ENCODE measurements at places on chromosomes 2 and 18.

DNA sequence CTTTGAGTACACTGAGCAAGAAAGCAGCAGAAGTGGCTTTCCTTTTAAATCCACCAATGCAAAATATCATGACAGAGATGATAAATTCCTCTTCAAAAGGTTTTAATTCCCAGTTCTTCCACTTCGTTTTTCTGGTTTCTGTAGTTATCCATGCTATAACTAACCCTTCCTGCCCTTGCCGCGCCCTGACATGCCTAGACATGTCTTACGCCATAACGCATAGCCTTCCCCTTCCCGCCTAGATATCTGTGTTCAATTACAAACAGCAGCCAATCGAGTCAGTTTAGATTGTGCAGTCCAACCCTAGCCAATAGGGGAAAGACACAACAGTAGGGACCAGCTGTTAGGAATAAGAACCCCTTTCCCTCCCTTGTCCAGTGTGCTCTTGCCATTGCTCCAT, 16.1 kb downstream of the PRPF40A start:
- no peak for DNase-seq

GRCh38 chr2:20604951-20605381, 45.9 kb downstream of the HS1BP3 start:
- DNase-seq = peak; percentile 96

DNA sequence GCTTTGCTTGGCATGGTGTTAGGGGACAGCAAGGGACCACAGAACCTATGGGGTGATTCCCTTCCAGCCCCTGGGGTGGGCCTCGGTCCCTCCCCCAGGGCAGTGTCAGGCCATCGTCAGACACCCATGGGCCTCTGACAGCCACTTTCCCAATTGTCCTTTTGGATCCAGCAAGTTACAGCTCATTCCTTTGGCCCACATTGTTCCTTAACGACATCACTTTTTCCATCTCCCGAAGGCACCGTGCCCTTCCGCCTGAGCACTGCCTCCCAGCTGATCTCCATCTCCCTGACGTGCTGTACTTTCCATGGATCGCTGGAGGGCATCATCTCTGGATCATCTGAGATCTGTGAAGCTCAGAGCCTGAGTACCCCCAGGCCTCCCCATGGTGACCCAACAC, 10.4 kb upstream of the KCNK3 start:
- no peak for DNase-seq

DNA sequence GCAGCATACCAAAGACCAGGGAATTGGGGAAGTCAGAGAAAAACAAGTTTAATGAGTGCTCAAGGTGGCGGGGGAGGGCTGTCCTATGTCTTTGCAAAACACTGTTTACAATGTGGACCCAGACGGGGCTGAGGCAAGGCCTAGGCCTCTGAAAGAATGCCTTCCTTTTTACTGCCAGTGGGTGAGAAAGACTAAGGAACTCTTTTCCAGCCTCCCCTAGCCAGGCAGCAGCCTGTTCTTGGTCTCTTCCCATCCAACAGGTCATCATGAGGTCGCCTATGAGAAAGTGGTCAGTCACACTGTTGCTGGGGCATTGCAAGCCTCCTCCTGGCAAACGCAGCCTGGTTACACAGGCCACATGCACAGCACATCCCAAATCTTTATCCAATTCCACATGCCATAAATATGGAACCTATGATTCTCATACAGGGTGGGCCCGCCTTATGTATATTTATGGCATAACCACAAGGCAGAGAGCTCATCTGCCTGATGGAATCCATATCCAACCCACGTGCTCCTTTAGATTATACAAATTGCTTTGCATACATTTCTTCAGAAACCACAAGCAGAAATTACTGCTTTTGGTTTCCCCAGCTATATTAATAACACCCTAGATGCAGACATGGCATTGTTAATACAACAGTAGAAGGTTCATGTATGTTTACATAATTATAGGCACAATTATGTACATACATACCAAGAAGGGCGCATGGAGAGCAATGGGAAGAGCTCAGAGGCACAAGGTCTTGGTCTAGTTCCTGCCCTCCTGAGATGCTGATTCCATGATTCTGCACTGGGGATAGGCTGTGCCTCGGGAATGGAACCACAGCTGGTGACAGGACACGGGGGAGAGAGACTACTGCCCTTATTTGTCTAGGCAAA, 48.6 kb downstream of the NRP2 start:
- DNase-seq = peak; percentile 65

- DNase-seq = peak; percentile 53
Observed at GRCh38 chr2:198314559-198315153, 510.3 kb downstream of the PLCL1 start.

GRCh38 chr18:54203914-54204313, 20.6 kb downstream of the MBD2 start:
- no peak for DNase-seq

DNA sequence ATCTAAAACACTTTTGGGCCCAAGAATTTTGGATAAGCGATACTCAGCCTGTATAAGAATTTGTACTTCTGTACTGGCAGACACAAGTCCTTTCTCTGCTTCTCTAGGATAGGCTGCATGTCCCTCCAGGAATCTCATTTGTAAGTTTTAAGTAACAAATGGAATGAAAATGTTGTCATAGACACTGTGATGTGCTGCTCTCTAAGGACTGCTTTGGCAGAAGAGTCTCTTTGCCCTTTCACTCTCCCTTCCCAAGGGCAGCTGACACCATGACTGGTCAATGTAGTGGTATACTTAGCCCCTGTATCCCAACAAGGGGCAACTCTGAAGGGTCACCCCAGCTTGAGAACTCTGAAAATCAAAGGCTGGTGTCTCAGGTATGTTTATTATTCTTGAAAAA, 27.3 kb downstream of the PLA2R1 start:
- DNase-seq = no peak

- no peak for DNase-seq
Observed at GRCh38 chr2:105399207-105399861, 483 bp upstream of the FHL2 start.

DNA sequence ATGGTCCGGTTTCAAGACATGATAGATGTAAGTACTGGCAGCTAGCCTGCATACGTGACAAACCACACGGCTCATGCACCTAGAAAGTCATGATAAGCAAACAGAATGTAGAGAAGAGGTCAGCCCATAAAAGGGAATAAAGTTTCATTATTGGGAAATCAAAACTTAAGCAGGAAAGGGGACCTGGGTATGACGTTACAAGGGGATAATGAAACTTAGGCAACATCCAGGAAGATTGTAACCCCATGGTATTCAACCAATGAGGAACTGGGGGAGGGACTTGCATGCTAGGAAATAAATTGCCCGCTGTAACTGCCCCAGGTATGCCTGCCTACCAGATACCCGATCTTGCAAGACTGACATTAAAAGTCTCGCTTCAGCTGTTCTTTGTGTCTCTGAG, 1679.0 kb downstream of the SUCLG1 start:
- DNase-seq = no peak

DNA sequence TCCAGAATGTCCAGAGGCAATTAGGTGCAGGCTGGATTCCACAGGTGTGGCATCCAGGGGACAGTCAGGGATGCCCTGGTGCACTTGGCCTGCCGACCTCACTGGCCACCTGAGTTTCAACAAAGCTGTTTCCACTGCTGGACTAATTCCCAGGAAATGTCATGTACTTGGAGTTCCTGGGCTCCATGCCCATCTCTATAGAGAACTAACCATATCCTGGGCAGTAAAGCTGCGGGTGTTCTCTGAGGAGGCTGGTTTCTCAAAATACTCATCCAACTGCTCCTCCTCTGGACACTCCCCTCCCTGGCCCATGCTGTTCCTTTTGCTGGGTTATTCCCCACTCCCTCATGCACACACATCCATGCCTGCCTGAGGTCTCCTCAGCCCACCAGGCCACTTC, 161.9 kb upstream of the SKOR2 start:
- DNase-seq = no peak

DNA sequence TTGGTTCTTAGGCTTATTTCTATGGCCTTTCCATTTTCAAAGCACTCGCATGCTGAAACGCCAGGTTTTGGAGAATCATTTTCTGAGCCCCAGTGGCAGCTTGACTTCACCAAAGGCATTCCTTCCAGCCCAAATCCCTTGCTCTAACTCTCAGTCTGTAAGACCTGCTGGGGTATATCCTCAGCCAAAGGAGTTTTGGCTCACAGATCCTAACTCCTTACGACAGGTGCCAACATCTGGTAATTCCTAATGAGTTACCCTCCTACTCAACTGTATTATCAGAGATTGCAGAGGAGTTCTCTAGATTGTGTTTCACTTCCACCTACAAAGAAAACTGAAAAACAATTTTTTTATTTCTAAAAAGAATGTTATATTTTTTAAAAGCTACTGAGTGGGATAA, 79.0 kb upstream of the RAB27B start:
- no peak for DNase-seq

DNA sequence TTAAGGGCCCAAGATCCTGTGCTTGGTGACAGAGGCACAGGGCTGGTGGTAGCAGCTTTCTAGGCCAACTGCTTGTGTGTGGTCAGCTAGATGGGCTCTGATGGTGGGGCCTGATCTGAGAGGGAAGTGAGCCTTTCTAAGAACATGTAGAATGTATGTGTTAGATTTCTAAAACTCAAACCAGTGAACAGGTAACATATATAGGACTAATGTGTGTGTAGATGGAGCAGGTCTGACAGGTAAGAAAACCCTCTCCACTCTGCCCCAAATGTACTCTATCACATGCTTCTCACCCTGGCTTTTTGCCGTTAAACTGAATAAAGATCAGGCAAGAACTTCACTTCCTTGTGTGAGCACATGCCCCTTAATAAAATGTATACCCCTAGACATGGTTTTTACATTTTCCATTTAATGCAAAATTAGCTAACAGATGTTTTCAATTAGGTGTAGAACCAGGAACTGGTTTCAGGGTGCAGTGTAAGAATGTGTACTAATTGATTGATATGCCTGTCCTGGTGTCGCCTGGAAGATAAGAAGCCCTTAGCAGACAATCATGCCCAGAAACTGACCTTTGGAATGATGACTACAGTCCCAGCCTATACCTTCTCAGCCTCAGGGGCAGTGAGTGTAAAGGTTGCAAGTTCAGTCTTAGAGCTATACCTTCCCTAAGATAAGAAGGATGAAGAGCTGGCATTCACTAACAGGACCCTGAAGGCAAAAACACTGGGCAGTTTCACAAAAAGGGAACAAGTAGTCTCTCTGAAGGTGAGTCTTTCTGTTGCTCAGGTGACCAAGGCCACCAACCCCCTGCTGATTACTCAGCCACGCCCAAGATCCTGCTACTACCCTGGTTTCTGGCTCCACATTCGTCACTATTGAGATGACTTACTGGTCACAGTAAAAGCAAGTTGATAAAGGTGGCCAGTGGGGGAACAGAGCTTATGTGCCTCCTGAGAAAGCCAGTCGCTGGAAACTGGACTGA, 71.2 kb downstream of the SPATS2L start:
- DNase-seq = no peak

DNA sequence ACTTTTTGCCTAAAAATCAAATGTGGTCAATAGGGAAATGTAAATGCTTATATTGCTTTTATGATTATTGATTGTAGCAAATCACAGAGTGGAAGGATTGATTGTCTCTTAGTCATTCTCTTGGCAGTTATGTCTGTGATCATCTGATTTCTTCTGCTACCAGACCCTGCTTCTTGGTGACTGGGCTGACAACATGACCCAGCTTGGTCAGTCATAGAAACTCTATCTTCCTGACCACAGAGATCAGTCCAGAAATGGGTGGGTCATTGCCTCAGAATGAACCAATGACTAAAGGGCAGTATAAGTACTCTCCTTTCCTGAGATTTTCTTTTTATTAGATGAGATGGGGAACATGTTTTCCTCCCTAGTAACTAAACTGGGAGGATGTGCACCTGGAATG, 87.6 kb downstream of the MAIP1 start:
- peak; percentile 84 for DNase-seq

DNA sequence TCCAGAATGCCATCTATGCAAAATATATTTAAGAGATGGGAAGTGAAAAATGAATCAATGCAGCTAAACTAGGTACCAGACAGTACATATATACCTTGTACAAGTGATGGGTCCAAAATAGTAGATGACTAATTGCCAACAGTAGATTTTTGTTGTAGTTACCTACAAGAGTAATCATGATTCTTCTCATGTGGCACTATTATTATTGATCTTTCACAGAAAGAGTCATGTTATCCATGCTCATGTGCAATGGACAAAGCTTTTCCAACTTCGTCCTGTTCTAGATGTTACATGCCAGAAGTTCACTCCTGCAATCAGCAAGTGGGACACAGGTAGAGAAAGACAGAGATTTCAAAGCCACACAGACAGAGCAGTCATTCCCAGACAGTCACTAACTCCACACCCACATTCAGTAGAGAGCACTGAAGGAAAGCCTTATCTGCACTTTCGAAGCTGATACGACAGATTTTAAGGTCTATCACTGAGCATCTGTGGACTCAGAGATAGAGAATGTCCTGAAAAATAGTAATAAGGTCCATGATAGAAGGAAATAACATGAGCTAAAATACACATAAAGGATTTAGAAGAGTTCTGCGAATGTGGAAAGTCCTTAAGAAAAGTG, 101.6 kb upstream of the ITPRID2 start:
- no peak for DNase-seq

GRCh38 chr18:36201765-36202164, 14.5 kb downstream of the MOCOS start:
- DNase-seq = no peak

DNA sequence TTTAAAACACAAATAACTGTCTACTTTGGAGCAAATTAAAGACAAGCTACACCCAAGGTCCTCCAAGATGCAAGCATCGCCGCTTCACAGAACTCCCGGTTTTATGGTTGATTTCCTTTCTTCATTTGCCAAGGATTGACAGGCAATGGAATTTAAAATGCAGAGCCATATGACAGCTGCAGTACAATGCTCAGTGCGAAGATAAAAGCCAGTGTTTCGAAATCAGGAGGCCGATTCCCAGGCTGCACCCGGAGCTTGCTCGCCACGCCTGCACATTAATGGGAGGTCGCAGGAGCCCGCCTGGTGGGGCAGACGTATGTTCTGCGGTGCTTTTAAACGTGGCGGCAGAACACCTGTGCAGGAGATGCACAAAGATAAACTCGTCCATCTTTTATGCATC, 727.6 kb upstream of the SOX11 start:
- DNase-seq = no peak

GRCh38 chr2:210503001-210503623, 26.6 kb upstream of the LANCL1 start:
- peak; percentile 33 for DNase-seq

DNA sequence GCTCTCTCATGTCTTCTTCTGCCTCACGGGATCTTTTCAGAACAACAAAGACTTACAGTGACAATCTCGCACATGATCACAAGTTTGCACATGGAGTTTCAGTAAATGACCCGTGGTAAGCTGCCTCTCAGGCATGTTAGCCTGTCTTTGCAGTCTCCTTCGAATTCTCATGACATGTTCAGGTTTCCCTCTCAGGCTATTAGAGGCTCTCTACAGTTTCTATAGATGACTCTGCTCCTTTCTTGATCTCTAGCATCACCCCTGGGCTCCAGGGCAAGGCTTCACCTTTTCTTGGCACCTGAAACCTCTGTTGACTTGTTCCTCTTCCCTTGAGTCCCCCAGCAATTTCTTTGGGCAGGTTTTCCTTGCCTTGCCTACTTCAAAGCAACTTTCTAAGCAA, 23.0 kb downstream of the MPP4 start:
- DNase-seq = no peak

DNA sequence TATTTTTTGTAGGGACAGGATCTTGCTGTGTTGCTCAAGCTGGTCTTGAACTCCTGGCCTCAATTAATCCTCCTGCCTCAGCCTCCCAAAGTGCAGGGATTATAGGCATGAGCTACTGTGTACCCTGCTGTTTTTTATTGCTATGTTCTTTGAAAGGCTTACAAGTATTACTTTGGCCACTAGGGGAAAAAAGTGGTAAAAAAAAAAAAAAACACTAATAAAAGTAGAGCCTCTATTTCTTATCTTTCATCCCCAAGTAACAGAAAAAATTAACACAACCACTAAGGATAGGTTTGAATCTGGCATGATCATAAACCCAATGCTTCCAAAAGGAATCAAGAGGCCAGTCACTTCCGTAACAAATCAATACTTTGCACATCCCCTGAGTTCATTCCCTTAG, 11.6 kb downstream of the NOL10 start:
- no peak for DNase-seq
